CD4-positive, CD25-positive, alpha-beta regulatory T cell (primary cell): ENCODE measurements at places on chromosomes 2 and 18. TPM values are rescaled to one million over a fixed set of nuclear protein-coding genes. Genes with fewer than 3 reads are reported as not detected.

DNA sequence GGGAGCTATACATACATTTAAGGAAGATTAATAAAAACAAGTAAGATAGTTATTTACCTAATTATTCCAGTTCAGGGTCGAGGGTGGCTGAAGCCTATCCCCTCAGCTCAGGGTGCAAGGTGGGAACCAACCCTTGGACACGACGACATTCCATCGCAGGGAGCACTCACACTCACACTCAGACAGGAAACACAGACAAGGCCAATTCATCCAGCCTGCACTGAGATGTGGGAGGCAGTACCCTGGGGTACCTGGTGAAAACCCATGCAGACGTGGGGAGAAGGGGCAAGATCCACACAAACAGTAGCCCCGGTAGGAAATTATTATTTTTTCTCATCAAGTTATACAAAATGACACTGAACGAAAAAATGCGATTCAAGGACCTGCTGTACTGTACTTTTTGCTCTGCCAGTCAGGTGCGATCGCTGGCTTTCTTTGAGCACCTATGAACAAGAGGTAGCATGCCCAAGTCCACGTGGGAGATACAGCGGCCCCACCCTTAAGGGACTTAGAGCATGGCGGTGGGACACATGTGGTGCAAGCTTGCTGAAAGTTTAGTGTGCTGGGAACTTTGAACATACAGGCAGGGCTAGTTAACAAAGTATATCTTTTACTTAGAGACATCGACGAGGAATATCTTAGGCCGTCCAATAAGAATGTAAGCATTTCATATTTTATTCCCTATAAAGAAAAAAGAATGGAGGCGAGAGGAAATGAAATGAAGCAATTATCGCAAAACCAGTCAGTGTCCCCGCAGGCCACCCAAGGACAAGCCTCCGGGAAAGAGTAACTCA, 624 bp downstream of the METTL8 start:
- DNase-seq: peak; percentile 22

ATP8B1 gene
- total RNA-seq: not detected

C2orf72 gene
- total RNA-seq: not detected

GRCh38 chr2:142668420-142668819, 209.0 kb upstream of the KYNU start:
- DNase-seq: no peak

- no peak for DNase-seq
These were observed 77.8 kb downstream of the GALNT14 start for GRCh38 chr2:31060397-31060796.

GRCh38 chr2:36706021-36706876, 9.7 kb downstream of the VIT start:
- no peak for DNase-seq
